ENCODE measurements at places on chromosomes 2 and 18. TPM values are rescaled to one million over a fixed set of nuclear protein-coding genes. Genes with fewer than 3 reads are reported as not detected.

- no peak for DNase-seq
Observed at GRCh38 chr18:79339094-79339908, 56.4 kb upstream of the NFATC1 start.

- DNase-seq: no peak
Observed at GRCh38 chr2:55550368-55551102, 31.0 kb downstream of the CFAP36 start.

- no peak for DNase-seq
Observed at GRCh38 chr2:210421916-210422315, 54.6 kb downstream of the LANCL1 start.

DNA sequence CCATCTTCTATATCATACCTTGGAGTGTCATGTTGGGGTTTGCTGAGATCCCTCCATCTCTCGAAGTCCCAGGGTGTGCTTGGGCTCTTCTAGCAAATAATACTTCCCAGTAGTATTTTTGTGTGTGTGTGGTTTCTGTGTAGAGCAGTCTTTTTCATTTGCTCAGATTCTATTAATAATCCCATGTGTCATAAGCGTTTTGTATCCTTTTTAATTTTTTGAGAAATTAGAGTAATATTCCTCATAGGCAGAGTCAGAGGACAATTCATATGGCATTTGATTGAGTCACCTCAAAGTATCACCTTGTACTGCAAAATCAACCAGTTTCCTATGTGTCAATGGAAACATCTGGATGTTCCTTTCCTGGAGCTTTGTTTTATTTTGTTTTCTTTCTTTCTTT lies 37.4 kb upstream of the PPP1R1C start:
- DNase-seq: no peak

- no peak for DNase-seq
Observed at GRCh38 chr2:45343251-45344017, 267.6 kb downstream of the SRBD1 start.

GRCh38 chr2:555164-555922 lies 121.9 kb downstream of the TMEM18 start:
- no peak for DNase-seq

- DNase-seq: no peak
Observed at GRCh38 chr2:221555494-221555846, 16.6 kb downstream of the EPHA4 start.

DNA sequence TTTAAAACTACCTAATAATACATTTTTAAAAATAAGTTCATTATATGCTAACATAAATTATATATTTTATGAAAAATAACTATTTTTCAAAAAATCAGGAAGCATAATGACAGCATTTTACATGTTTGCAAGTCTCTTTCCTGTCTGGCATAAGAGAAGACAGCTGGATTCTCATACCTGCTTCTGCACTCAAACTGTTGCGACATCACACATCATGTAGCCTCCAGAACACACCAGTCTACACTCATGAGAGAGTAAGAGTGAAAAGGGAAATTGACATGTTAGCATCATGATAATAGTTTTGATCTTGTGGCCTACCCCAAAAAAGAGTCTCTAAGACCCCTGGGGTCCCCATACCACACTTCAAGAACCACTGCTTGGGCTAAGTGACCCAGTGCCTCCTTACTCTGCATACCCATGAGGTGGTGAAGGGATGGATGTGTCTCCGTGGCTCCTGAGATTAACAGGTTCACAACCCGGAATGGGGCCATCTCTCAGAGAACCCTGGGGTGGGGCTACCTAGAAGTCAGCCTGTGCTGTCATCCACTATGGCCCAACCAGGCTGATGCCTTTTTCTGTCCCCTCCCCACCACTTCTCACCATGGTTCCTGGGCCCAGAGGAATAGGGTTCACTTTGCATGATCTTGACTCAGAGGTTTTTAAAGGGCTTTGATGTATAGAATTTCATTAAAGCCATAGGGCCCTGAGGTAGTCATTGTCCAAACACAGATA lies 102.6 kb upstream of the DAPL1 start:
- DNase-seq: no peak

The AGXT gene
- total RNA-seq: not detected

The WDPCP gene
- total RNA-seq: 14.0 TPM
